ENCODE measurements at places on chromosomes 1 and 21. TPM values are rescaled to one million over a fixed set of nuclear protein-coding genes. Genes with fewer than 3 reads are reported as not detected.

Gene INSRR
- under 0.01 TPM for total RNA-seq

Gene RGS7
- 0.62 TPM for total RNA-seq

Gene GCSAML
- under 0.01 TPM for total RNA-seq

Gene HPCA
- not detected for total RNA-seq

Gene ERICH3
- total RNA-seq = not detected

Gene KIF21B
- total RNA-seq = 0.37 TPM

Gene MACO1
- total RNA-seq = 18.9 TPM

Gene PAPPA2
- 9.4 TPM for total RNA-seq

Gene ABCA4
- 0.12 TPM for total RNA-seq

Gene CFHR4
- total RNA-seq = not detected

Gene KLF17
- under 0.01 TPM for total RNA-seq

Gene OR2T35
- total RNA-seq = not detected

Gene S100A5
- 0.66 TPM for total RNA-seq

Gene PTPN22
- total RNA-seq = 0.75 TPM

Gene MAP3K21
- total RNA-seq = 1.7 TPM

Gene PROX1
- under 0.01 TPM for total RNA-seq

Gene ANGPTL3
- not detected for total RNA-seq

Gene S100A8
- not detected for total RNA-seq

Gene MXRA8
- 203 TPM for total RNA-seq

Gene PCSK9
- total RNA-seq = 1.1 TPM

Gene TEX38
- not detected for total RNA-seq

Gene SPTA1
- not detected for total RNA-seq

Gene AKNAD1
- total RNA-seq = not detected

Gene LIPI
- not detected for total RNA-seq

Gene ILF2
- total RNA-seq = 201 TPM

Gene TBCE
- 26.1 TPM for total RNA-seq

Gene C2CD2
- 34.4 TPM for total RNA-seq

Gene SPATA1
- 0.37 TPM for total RNA-seq

Gene LAMC1
- total RNA-seq = 595 TPM

Gene RAB42
- 3.2 TPM for total RNA-seq

Gene PI4KB
- 74.1 TPM for total RNA-seq

Gene PADI4
- not detected for total RNA-seq

Gene KHDC4
- 36.5 TPM for total RNA-seq

Gene KRTAP13-4
- not detected for total RNA-seq

Gene UCHL5
- total RNA-seq = 40.8 TPM

Gene CA14
- total RNA-seq = 0.11 TPM

Gene AMY1C
- not detected for total RNA-seq

Gene DYRK1A
- total RNA-seq = 70.5 TPM

Gene ELF3
- under 0.01 TPM for total RNA-seq

Gene PLA2G2F
- total RNA-seq = not detected

Gene GPATCH4
- 34.1 TPM for total RNA-seq

Gene MAP3K7CL
- 11.8 TPM for total RNA-seq

Gene IL6R
- 11.9 TPM for total RNA-seq

Gene PCP4
- not detected for total RNA-seq

Gene TSPAN2
- 1.7 TPM for total RNA-seq

Gene LPAR3
- total RNA-seq = 16.7 TPM

Gene KCNT2
- total RNA-seq = 1.8 TPM

Gene TP73
- total RNA-seq = under 0.01 TPM

Gene PTGS2
- 12.8 TPM for total RNA-seq

Gene EFCAB14
- total RNA-seq = 26.9 TPM

Measured in uterine smooth muscle cell (primary cell).